Calu3 (cell line): ENCODE measurements at places on chromosomes 5 and 9.

GRCh38 chr5:26833596-26833995, 204.8 kb downstream of the CDH9 start:
- no peaks in the 10 kb centered on the region for H3K36me3 ChIP-seq
- no peak overlapping the region for H3K4me3 ChIP-seq
- DNase-seq = no peak
- no peaks in the 10 kb centered on the region for H3K27me3 ChIP-seq
- H3K4me1 ChIP-seq = no peaks in the 10 kb centered on the region

GRCh38 chr5:173858021-173858669, 30.0 kb upstream of the CPEB4 start:
- H3K4me3 ChIP-seq = no peak overlapping the region
- H3K4me1 ChIP-seq = peaks cover 37% of the 10 kb centered on the region
- no peaks in the 10 kb centered on the region for H3K27me3 ChIP-seq

DNA sequence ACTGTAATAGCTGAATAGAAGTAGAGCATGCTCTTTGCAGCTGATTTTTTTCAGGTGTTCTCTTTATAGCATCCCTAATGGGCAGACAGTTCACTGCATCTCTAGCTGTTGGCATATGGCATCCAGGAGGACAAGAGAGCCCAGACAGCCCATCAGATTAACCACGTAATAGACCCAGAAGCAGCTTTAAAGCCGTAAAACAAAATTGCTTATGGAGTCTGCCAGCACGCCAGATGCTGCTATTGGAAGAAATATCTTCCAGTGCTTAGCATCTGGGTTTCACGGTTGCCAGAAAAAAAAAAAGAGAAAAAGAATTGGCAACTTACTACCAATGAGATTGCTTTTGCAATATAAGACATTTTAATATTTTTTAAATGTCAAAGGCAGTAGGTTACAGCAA, 869.4 kb upstream of the NUDT12 start:
- H3K36me3 ChIP-seq = no peaks in the 10 kb centered on the region
- no peaks in the 10 kb centered on the region for H3K4me1 ChIP-seq
- H3K27ac ChIP-seq = no peak overlapping the region

- H3K27me3 ChIP-seq = peaks cover 2% of the 10 kb centered on the region
- no peak overlapping the region for H3K27ac ChIP-seq
- peaks cover 13% of the 10 kb centered on the region for H3K4me1 ChIP-seq
- no peak for DNase-seq
Observed at GRCh38 chr9:121576281-121577075, 75.0 kb upstream of the DAB2IP start.

- no peaks in the 10 kb centered on the region for H3K27me3 ChIP-seq
- H3K27ac ChIP-seq = no peak overlapping the region
- no peaks in the 10 kb centered on the region for H3K4me1 ChIP-seq
- H3K4me3 ChIP-seq = no peak overlapping the region
Observed at GRCh38 chr5:36198281-36198680, 43.4 kb downstream of the NADK2 start.

DNA sequence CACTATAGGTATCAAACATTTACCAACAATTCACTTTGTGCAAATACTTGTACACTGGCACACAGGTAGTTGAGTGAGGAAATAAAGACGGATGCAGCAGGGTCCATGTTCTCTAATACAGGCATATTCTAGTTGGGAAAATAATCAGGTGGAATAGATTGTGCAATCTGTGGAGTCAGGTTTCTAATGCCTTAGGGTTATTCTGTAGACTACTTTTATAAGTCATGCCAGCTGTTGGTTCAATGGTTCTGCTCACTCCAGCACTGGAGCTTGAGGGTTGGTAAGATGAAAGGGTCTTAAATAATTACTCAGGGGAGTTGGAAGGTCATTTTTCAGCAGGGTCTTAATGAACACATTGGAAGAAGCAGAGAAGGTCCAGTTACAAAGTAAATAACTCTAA, 690.3 kb upstream of the DMAC1 start:
- no peaks in the 10 kb centered on the region for H3K27me3 ChIP-seq
- no peaks in the 10 kb centered on the region for H3K36me3 ChIP-seq
- DNase-seq = no peak
- no peak overlapping the region for H3K27ac ChIP-seq
- no peak overlapping the region for H3K4me3 ChIP-seq
- H3K4me1 ChIP-seq = no peaks in the 10 kb centered on the region

- no peak for DNase-seq
- H3K36me3 ChIP-seq = no peaks in the 10 kb centered on the region
- H3K27me3 ChIP-seq = peaks cover 3% of the 10 kb centered on the region
- no peak overlapping the region for H3K4me3 ChIP-seq
- no peaks in the 10 kb centered on the region for H3K4me1 ChIP-seq
Observed at GRCh38 chr5:114265432-114266060, 96.3 kb upstream of the KCNN2 start.

GRCh38 chr9:114124138-114124537, 25.0 kb upstream of the KIF12 start:
- H3K27me3 ChIP-seq = peaks cover 13% of the 10 kb centered on the region
- peaks cover 13% of the 10 kb centered on the region for H3K4me1 ChIP-seq
- no peak overlapping the region for H3K4me3 ChIP-seq
- no peak for DNase-seq
- H3K36me3 ChIP-seq = no peaks in the 10 kb centered on the region

DNA sequence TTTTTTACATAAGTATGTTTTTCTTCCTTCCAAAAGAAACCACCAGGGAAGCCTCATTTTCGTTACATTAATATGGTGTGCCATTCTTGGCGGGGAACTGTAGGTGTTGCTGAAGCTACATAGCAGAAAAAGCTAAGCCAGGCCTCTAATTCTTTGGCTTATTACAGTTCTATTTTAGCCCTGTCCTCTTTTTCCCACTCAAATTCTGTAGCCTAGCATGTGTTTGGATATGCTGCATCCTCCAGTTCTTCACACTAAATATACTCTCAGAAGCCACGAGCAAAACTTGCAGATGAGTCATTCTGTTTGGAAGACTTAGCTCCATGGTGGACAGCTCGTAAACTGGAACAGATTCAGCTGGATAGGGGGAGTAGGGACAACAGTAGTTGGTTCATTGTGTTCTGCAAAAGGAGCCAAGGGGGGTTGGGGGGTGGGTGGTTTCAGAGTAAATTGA, 369.4 kb downstream of the TMEM161B start:
- DNase-seq = no peak
- H3K4me3 ChIP-seq = no peak overlapping the region
- no peaks in the 10 kb centered on the region for H3K36me3 ChIP-seq
- H3K4me1 ChIP-seq = no peaks in the 10 kb centered on the region
- H3K27me3 ChIP-seq = no peaks in the 10 kb centered on the region

- no peak overlapping the region for H3K4me3 ChIP-seq
- peaks cover 14% of the 10 kb centered on the region for H3K4me1 ChIP-seq
Observed at GRCh38 chr9:114093761-114094505, 5.2 kb downstream of the KIF12 start.

DNA sequence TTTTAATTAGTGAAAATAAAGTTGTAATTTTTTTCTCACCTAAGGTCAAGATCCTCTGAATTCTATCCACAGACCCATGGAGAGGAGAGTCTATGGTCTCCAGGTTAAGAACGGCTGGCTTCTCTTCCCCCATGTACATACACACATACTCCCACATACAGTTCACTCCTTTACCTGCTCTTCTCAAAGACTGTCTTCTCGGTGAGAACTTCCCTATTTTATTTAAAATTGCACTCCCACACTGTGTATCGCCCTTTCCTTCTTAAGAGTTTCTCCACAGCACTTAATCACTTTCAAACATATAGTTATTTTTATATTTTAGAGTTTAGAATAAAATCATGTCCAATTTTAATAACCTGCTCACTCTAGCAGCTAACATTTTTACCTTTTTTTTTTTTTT, 3.6 kb upstream of the JADE2 start:
- no peak for DNase-seq
- H3K4me3 ChIP-seq = no peak overlapping the region
- H3K27ac ChIP-seq = peak overlapping the region; percentile 0
- H3K4me1 ChIP-seq = peaks cover 40% of the 10 kb centered on the region
- H3K36me3 ChIP-seq = peaks cover 36% of the 10 kb centered on the region
- H3K27me3 ChIP-seq = no peaks in the 10 kb centered on the region

DNA sequence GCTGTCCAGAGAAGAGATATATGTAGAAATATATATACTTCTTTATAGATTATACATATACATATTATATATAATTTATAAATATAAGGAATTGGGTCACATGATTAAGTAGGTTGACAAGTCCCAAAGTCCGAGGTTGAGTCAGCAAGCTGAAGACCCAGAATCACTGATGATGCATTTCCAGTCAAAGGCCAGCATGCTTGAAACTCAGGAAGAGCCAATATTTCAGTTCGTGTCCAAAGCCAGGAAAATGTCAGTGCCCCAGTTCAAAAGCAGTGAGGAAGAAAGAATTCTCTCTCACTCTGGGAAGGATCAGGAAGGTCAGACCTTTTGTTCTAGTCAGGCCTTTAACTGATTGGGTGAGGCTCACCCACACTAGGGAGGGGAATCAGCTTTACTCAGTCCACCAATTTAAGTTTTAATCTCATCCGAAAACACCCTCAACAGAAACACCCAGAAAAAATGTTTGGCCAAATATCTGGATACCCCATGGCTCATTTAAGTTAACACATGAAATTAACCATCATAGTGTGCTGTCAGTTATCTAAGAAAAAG, 42.0 kb upstream of the LVRN start:
- H3K27me3 ChIP-seq = no peaks in the 10 kb centered on the region
- no peaks in the 10 kb centered on the region for H3K4me1 ChIP-seq
- H3K4me3 ChIP-seq = no peak overlapping the region
- H3K27ac ChIP-seq = no peak overlapping the region
- no peak for DNase-seq

- DNase-seq = peak; percentile 25
- no peaks in the 10 kb centered on the region for H3K27me3 ChIP-seq
- H3K4me1 ChIP-seq = no peaks in the 10 kb centered on the region
- peak overlapping the region; percentile 86 for H3K4me3 ChIP-seq
Observed at GRCh38 chr9:127714951-127715469, 453 bp downstream of the PTRH1 start.

- H3K27ac ChIP-seq = no peak overlapping the region
- no peak overlapping the region for H3K4me3 ChIP-seq
- peaks cover 19% of the 10 kb centered on the region for H3K27me3 ChIP-seq
- H3K4me1 ChIP-seq = no peaks in the 10 kb centered on the region
- DNase-seq = no peak
- H3K36me3 ChIP-seq = no peaks in the 10 kb centered on the region
Observed at GRCh38 chr5:72441862-72442540, 65.2 kb downstream of the ZNF366 start.

- H3K27ac ChIP-seq = no peak overlapping the region
- no peak overlapping the region for H3K4me3 ChIP-seq
- no peaks in the 10 kb centered on the region for H3K27me3 ChIP-seq
- H3K4me1 ChIP-seq = no peaks in the 10 kb centered on the region
Observed at GRCh38 chr9:16595227-16595626, 275.2 kb downstream of the BNC2 start.

DNA sequence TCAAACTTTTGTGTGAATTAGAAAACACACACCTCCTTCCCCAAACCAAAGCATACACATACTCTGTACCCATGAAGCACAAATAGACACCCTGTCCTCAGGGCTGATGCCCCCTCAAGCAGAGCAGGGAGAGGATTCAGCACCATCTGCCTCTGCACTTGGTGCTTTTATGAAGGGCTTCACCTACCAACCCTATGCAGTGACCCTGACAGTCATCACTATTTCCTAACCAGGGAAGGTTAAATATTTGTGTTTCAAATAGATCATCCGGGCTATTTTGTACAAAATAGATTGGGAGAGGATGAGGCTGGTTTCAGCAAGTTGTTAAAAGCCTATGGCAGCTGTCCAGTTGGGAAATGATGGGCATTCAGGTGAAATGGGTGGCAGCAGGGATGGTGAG, 396.2 kb downstream of the ZSWIM6 start:
- no peak overlapping the region for H3K27ac ChIP-seq
- H3K4me1 ChIP-seq = peaks cover 21% of the 10 kb centered on the region
- H3K36me3 ChIP-seq = no peaks in the 10 kb centered on the region
- DNase-seq = no peak
- H3K27me3 ChIP-seq = peaks cover 48% of the 10 kb centered on the region

GRCh38 chr9:122936464-122936863, 4.4 kb upstream of the RABGAP1 start:
- no peak overlapping the region for H3K27ac ChIP-seq
- H3K27me3 ChIP-seq = no peaks in the 10 kb centered on the region
- H3K36me3 ChIP-seq = peaks cover 17% of the 10 kb centered on the region
- DNase-seq = no peak
- peaks cover 8% of the 10 kb centered on the region for H3K4me1 ChIP-seq

DNA sequence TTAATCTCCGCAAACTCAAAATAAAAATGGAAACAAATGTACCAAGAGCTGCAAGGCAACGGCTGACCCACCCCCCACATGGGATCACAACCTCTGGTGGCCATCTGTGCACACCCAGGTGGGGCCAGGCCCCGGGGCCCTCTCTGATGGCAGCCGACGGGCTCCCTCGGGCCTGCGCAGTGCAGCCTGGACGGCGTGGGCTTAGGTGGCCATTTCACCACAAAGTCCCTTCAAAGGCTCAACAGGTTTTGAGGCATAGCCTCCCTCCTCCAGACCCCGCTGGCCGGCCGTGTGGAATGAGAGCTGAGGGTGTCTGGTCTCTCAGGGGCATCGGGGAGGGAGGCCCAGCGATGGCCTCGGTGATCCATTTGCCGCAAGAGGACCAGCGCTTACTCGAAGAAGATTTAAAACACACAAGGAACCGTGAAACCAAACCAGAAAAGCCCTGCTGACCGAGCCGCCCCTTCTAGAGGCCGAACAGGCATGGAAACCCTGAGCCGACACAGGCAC, 42.7 kb upstream of the CEP72 start:
- no peaks in the 10 kb centered on the region for H3K36me3 ChIP-seq
- no peak for DNase-seq
- H3K27me3 ChIP-seq = peaks cover 53% of the 10 kb centered on the region
- H3K27ac ChIP-seq = no peak overlapping the region

DNA sequence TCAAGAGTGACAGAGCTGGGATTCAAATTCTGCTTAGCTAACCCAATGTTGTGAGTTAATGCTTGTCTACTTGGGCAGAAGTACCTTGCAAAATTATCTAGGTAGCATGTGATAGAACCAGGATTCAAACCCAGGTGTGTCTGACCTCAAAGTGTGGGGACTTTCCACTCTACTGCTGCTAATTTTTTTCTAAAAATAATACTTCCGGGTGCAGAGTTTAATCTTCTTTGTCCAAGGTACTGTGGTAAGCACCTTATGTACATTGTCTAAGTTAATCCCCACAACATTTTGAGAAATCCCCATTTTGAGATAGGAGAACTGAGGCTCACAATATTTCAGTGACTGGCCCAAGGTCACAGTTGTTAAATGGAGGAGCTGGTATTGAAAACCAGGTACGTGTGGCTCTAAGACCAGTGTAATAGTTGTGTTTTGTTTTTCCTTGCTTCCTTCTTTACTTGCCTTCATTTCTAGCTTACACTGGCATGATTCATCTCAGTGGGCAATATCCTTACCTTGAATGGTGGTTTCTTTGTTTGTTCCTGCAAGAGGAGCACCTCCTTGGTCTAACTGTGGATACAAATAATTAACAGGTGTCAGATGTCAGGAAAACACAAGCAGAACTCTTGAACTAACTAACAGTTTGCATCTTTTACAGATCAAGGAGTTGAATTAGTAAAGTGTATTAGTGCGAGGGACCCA, 7.5 kb downstream of the ALDOB start:
- H3K27ac ChIP-seq = peak overlapping the region; percentile 88
- DNase-seq = peak; percentile 19
- peaks cover 6% of the 10 kb centered on the region for H3K36me3 ChIP-seq
